ENCODE measurements at places on chromosomes 12 and 14.

- no peak for DNase-seq
These were observed 232.1 kb upstream of the CCDC196 start for GRCh38 chr14:66254038-66254437.

GRCh38 chr12:1305063-1305434 is 289.3 kb downstream of the FBXL14 start:
- peak; percentile 43 for DNase-seq

- DNase-seq, result no peak
These were observed 65.6 kb upstream of the TMEM263 start for GRCh38 chr12:106889950-106890626.

- no peak for DNase-seq
These were observed 581 bp downstream of the ARG2 start for GRCh38 chr14:67620217-67620785.

GRCh38 chr12:113425960-113426453 is 3.8 kb downstream of the SDSL start:
- no peak for DNase-seq

All from kidney glomerular epithelial cell (primary cell).